Stimulated activated CD8-positive, alpha-beta memory T cell treated with anti-CD3 and anti-CD28 coated beads, Interleukin-4, amount 100 ng/mL, for 4 hours (primary cell): ENCODE measurements at places on chromosomes 7 and 10.

DNA sequence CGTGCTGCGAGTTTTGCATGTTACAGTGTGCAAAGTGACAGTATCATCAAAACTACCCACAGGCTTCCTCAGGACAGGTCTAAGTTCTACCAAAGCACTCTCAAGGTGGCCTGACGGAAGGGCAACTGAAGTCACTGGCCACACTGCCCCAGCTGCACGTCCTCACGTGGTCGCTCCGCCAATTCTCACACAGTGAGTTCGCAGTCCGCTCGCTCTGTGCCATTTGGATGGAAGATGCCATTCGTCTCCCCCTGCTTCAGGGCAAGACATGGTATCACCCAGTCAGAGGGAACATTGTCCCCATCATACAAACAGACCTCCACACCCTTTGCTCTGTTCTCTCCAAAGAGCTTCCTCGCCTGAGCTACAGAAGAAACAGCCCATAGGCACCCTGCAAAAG is 109.6 kb upstream of the COBL start:
- DNase-seq, result no peak

GRCh38 chr10:112394475-112394875 is 20.6 kb downstream of the ACSL5 start:
- no peak for DNase-seq

DNA sequence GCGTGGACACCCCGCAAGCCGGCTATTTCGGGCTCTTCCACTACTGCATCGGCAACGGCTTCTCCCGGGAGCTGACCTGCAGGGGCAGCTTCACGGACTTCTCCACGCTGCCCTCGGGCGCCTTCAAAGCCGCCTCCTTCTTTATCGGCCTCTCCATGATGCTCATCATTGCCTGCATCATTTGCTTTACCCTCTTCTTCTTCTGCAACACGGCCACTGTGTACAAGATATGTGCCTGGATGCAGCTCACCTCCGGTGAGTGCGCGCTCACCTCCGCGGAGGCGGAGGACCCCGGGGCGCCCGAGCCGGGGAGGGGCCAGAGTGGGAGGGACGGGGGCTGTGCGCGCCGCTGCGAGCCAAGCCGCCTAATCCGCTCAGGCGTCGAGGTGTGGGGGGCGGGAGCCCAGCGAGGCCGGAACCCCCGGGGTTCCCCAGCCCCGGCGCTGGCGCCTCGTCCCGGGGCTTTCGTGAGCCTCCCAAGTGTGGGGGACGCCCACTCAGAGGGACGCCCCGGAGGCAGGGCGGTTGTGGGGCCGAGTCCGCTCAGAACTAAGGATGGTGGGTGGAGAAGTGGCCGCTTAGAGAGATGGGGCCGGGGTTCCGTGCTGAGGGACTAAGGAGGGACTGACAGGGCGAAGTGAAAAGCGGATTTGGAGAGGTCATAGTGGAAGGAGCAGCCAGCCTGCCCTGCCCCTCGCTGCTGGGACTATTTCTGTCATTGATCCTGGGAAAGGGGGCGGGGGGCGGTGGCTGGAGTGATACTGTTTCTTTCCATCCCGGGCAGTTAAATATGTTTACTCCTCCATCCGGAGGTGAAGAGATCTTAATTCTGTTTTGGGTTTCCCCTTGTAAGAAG is 795 bp downstream of the LHFPL3 start:
- no peak for DNase-seq

DNA sequence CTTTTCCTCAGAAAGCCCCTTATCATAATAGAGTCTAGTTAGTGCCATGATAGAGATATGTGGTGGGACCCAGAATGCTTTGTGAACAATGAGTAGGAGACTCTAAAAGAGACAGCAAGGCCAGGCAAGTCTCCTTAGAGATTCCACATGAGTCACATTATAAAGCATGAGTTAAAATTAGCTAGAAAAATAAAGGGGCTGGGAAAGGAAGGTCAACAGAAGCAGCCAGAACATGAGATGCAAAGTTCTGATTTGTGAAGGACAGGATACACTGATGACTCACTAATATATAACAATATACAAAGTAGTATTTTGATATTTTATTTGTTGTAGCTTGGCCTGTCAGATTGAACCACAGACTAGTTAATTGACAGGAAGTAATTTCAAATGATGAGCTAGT is 25.3 kb upstream of the SNX13 start:
- no peak for DNase-seq

DNA sequence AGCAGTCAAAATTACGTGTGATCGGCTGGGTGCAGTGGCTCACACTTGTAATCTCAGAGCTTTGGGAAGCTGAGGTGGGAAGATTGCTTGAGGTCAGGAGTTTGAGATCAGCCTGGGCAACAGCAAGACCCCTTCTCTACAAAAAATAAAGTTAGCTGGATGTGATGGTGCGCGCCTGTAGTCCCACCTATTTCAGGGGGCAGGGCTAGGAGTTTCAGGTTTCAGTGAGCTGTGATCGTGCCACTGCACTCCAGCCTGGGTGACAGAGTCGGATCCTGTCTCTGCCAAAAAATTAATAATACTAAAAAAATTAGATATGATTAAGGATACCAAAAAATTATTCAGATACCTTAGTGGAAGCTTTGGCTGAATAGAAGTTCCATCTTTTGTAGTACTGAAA is 136.4 kb downstream of the SDK1 start:
- no peak for DNase-seq

DNA sequence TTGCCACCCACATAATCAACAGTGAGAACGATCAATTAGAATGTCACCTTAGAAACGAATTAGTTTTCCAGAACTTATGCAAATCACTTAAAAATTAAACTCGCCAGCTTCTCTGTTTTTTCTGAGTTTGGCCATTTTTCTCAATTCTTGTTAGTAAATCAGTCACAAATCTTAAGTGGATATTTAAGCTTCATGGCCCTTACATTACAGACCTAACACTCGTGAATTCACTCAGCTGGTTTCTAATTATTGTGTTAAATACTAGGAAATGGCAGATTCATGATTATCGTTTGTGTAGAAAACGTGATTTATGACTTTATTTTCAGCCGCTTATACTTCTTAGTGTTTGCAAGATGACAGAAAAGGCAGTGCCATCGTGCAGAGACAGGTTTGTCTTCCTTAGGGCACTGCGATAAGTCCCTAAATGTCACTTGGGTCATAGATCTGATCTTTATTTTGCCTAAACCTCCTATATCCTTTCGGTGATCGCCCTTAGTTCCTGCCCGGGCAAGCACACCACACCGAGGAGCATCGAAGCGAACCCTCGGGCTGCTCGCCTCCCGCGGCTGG is 587 bp upstream of the CELF2 start:
- no peak for DNase-seq

- DNase-seq, result no peak
Observed at GRCh38 chr10:1652151-1652550, 85.2 kb downstream of the ADARB2 start.
